ENCODE measurements at places on chromosomes 12 and 14.

- DNase-seq = no peak
Observed at GRCh38 chr12:25424211-25424731, 128.8 kb downstream of the LMNTD1 start.

DNA sequence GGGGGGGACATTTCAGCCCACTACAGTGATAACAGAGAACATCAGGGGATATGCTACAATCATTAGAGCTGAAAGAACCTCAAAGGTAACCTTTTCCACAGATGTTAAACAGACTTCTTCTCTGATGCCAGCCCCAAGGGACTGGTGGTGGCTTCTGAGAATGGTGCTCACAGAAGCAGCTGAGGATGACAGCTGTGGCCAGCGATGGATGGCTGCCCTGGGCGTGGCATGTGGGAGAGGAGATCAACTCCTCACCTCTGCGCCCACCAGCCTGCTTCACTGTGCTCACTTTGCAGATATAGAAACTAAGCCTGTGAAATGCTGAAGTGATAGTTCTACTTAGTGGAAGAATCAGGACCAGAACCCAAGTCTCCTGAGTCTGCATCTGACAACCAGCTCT, 33.0 kb downstream of the FOXN3 start:
- no peak for DNase-seq

- DNase-seq = peak; percentile 51
Observed at GRCh38 chr12:1644534-1645438, 15.8 kb downstream of the WNT5B start.

DNA sequence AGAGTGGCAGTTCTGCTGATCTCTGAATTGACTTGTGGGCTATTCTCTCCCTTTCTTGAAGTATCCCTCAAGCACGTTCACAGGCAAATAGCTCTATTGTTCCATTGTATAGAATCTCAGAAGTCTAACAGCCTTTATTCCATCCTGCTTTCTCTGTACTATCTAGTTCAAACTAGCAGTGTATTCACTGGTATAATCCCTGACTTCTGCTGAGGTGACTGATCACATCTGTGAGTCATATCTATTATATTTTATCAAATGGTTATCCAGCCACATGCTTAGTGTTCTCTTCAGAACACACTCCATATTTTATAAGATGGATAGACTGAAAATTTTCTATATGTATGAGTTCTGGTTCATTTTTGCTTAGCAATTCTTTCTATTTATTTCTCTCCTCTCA, 866.1 kb downstream of the C12orf50 start:
- no peak for DNase-seq

GRCh38 chr14:49497725-49498348, 88.3 kb downstream of the RPS29 start:
- DNase-seq = peak; percentile 31

DNA sequence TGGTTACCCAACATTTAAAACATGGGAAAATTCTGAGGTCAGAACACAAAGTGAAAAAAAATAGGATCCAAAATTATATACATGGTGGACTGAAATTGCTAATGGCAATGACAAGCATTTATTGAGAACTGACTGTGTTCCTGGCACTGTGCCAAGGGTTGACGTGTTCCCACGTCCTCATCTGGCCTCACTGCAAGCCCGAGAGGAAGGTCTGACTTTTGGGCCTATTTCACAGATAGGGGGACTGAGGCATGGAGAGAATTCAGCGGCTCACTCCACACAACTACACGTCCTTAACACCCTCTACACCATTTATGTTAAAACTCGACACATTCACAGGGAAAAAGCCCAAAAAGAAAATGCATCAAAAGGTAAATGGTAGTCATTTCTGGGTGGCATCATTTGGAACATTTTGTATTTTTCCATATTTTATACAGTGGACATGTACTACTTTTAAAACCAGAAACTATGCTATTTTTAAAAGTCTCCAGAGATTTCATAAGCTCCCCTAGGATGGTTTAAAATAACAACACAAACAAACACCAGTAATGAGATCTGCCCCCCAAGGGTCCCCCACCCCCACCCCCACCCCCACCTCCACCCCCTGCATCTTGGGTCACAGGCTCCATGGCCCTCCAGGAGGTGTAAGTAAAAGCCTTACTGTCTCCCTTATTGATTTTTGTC, 27.7 kb downstream of the CLMN start:
- DNase-seq = no peak

- no peak for DNase-seq
Observed at GRCh38 chr12:96766232-96766631, 140.8 kb upstream of the NEDD1 start.

DNA sequence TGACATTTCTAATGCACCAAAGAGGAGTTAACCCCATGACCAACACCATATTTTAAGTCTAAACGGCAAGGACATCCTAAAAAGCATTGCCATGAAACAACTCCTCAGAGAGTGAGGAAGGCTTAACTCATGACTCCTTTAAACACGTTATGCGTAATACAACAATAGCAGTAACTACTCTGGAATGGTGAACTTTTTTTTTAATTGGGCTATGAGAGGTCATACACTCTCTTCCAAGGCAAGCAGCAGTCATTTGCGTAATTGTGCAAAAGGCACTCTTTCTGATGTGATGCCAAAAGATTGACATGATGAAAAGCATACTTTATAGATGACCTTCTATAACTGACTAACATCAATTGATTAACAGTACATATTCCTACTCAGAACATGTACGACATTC, 39.4 kb downstream of the RHOJ start:
- DNase-seq = no peak

GRCh38 chr12:31950088-31950487, 9.1 kb upstream of the RESF1 start:
- DNase-seq = no peak

- no peak for DNase-seq
Observed at GRCh38 chr12:9700606-9700956, 31.1 kb downstream of the CLEC2D start.

GRCh38 chr12:7638064-7638759, 27.5 kb downstream of the APOBEC1 start:
- DNase-seq = no peak

DNA sequence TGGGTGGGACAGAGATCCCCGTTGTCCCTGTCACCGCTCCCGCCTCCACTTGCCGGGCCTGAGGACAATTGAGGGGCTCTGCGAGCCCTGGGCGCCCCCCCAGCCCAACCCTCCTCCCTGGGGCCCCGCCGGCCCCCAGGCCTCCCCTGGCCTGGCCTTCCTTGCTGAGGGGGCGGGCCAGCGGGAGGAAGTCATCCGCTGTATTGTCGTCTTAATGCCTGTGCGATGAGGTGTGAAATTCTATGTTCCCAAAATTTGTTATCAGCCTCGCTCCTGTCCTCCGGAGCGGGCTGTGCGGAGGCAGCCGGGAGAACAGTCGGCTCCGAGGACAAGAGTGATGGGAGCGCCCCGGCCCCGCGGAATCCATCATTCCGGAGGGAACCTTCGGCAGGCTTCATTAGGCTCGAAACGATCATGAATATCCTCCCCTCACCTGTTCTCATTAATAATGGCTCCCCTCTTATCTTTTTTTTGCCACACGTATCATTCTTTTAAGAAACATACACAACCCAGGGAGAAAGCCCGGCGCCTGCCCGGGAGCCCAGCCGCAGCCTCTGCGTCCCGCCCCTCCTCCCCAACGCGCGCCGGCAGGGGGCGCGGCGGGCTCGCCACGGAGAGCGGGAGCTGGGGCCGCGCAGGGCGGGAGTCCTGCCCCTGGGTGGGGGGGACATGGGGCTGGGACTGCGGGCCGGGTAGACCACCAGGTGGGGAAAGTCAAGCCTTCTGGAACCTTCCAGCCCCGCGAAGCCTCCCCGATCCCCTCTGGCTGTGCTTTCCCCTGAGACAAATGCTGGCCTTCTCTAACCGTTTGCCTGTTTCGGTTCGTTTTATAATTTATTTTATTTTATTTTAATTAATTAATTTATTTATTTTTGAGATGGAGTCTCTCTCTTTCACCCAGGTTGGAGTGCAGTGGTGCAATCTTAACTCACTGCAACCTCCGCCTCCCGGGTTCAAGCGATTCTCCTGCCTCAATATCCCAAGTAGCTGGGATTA, 17.1 kb upstream of the DLK1 start:
- no peak for DNase-seq

DNA sequence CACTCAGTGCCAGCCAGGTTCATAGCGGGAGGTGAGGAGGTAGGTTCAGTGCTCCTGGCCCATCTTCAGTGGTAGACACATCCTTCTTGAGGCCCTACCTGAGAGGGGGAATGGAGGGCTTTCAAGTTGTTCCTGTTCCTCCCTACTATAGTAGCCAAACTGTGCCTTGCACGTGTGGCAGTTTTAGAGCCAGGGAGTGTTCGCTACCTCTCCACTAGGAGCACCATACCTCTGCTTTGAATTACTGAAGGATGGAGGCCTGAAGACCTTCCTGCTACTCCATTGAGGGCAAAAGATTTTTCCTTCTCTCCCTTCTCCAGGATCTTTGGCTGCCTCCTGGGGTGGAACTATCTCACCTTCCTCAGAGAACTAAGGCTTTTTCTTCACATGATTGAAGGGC, 5.9 kb upstream of the ALG10 start:
- no peak for DNase-seq

DNA sequence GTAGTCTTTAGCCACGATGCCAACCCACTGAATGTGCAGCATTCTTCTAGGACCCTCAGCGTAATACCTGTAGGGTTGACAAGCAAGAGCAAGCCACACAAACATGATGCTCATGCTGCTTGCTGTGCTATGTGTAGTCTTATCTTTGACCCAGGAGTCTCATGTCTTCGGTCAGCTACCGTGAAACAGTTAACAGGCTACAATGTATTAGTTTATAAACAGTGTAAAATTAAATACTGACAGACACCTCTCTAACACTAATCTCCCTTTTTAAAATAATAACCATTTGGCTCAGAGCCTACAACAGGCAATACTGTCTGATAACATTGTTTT, 1.9 kb downstream of the EAPP start:
- no peak for DNase-seq

- DNase-seq = no peak
Observed at GRCh38 chr12:69627501-69627900, 16.8 kb upstream of the LRRC10 start.

- no peak for DNase-seq
Observed at GRCh38 chr14:66140213-66140918, 345.8 kb upstream of the CCDC196 start.

- DNase-seq = no peak
Observed at GRCh38 chr14:64612971-64613666, 63.4 kb downstream of the PPP1R36 start.

DNA sequence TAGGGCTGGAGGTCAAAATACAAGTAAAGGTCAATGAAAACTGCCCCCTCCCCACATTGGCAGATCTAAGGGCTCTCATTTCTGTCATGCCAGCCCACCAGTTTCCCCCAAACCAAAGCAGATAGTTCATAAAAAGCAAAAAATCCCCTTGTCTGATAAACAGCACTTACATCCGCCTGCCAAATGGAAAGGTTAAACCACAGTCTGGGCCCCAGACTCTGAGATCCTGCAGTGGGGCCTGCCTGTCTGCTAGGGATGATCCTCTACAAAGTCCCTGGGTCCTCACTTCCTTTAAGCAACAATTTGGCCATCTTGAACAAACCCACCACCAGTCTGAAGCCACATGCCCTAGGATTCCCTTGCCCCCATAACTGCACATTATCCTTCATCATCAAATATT, 9.7 kb upstream of the RPS26 start:
- DNase-seq = no peak

- DNase-seq = no peak
Observed at GRCh38 chr14:104099096-104100041, 13.9 kb downstream of the ASPG start.

DNA sequence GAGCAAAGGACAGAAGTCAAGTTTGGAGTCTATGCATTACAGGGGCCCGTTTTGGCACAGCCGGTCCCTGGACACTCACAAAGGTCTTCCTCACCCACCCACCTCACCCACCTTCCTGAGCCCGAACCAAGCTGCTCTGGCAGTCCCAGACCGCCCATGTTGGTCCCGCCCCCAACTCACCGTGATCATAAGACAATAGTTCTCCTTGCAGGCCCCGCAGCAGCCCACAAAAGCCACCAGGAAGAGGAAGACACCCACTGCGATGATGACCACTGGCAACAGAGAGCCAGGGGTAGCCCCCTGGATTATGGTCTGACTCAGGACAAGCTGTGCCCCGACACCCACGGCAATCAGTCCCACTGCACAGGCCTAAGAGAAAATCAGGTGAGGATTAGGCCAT, 1.8 kb downstream of the CD63 start:
- DNase-seq = no peak

- no peak for DNase-seq
Observed at GRCh38 chr12:15151161-15152091, 69.8 kb downstream of the RERG start.

- peak; percentile 42 for DNase-seq
Observed at GRCh38 chr14:86796221-86797074, 1196.5 kb downstream of the GALC start.

DNA sequence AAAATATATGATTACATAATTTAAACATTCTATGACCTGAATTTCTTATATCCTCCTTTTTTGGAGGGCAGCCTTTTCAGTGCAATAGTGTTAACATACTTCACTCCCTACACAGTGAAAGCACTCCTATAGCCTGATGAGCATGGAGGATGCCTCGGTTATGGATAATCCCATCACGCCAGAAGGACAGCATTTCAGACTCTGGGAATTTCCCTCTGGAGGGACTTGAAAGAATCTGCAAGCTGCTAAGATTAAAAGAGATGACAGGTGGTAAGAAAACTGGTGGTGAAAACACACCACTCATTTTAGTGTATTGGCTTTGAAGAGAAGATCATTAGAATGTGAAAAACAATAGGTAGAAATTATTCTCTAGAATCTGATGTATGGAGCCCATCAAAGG, 99.3 kb upstream of the LMNTD1 start:
- no peak for DNase-seq

GRCh38 chr14:30648471-30648870, 26.4 kb downstream of the SCFD1 start:
- no peak for DNase-seq

DNA sequence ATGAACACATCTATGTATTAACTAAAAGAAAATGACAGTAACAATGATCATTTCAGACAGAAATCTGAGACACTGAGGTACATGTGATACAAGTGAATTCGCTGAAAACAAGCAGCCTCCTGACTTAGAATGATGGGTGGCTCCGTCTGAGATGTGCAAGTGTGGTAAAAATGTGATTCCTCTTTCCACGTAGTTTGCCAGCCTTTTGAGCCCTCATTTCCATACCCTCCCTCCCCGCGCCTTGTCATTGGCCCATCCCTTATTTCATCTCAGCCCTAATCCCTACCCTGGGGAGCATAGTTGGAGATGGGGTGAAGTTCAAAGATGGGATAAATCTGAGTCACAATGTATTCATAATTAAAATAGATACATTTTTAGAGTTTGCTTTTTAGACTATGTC, 107.8 kb downstream of the BMP4 start:
- no peak for DNase-seq

All from AG09319 (cell line).